ENCODE measurements at places on chromosomes 6 and 20.

DNA sequence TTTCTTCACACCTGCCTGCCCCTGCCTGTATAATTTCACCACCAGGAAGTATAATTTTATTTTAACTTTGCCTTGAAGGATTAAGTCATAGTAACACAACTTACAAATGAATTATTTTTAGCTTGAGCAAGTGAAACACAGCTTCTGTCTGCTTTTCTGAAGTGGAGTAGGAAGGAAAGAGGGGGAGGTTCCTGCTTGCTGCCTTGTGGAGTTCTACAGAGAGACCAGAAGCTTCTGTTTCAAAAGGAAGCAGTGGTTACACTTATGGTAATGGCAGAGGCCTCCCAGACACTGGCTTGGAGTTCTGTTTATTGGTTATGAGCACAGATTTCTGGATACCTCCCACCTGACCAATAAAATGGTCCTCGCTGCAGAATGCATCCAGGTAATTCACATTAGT, 159.6 kb downstream of the TMEM200A start:
- no peak for DNase-seq

DNA sequence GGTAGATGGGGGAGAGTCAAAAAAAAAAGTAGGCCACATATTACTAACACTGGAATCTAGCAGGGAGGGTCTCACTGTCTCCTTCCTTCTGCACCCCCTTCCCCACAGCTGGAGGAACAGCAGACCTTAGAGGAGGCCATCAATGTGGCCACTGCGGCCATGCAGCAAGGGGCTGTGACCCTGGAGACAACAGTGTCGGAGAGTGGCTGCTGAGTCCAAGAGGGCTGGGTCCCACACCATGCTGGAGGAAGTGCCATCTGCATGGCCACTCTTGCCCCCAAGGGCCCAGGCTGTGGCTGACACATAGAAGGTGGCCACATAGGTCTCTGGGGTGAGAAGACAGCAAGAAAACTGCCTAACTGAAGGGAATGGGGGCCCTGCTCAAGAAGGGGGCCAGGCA, 2.6 kb upstream of the DEF6 start:
- DNase-seq = no peak

- no peak for DNase-seq
These were observed 17.4 kb downstream of the CASS4 start for GRCh38 chr20:56429502-56429901.

GRCh38 chr6:40347571-40348011, 239.6 kb downstream of the LRFN2 start:
- no peak for DNase-seq

GRCh38 chr6:150987855-150988464, 122.5 kb downstream of the MTHFD1L start:
- no peak for DNase-seq

GRCh38 chr6:145819994-145820393, 5.4 kb upstream of the FBXO30 start:
- no peak for DNase-seq

DNA sequence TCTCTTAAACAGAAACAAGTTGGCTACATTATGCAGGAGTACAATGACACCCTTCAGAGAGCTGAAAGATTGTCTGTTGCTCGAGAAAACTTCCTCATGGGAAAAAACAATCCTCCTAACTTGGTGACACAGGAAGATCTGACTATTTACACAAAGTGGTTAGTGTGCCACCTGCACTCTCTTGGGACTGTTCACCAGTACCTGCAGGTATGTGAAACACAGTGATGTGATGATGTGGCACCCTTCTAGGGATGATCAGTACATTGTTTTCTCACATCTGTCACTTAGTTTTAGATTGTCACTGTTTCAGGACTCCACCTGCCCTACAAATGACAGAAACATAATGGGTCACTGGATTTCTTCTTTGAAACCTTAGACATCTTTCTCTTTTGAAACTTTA, 101.8 kb downstream of the CEP57L1 start:
- no peak for DNase-seq

GRCh38 chr6:88584581-88585275, 378.7 kb downstream of the RNGTT start:
- no peak for DNase-seq

- DNase-seq = no peak
These were observed 164.2 kb upstream of the PLN start for GRCh38 chr6:118383924-118384323.

- DNase-seq = no peak
These were observed 124.3 kb downstream of the MYLK4 start for GRCh38 chr6:2626401-2626800.

DNA sequence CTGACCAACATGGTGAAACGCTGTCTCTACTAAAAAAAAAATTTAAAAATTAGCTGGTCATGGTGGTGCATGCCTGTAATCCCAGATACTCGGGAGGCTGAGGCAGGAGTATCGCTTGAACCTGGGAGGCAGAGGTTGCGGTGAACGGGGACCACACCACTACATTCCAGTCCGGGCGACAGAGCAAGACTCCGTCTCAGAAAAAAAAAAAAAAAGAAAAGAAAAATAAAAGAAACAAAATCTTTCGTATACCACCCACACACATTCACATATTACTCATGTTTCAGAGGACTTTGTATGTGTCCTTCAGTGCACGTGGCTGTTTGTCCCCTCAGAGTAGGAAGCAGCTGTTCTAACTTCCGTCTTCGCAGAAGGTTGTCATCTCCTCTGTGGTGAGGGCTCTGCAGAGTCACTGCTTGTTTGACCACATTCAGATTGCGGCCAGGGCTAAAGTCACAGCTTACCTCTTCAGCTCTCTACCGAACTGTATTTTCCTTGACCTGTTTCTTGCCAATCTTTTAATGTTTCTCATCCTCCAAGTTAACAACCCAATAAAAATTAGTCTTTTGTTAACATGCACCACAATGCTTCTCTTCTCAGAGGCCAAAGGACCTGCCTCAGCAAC, 36.6 kb upstream of the HIVEP1 start:
- no peak for DNase-seq

- DNase-seq = no peak
These were observed 57.0 kb downstream of the SLX4IP start for GRCh38 chr20:10492065-10492464.

- no peak for DNase-seq
These were observed 616.9 kb upstream of the MAN1A1 start for GRCh38 chr6:119966484-119966883.

DNA sequence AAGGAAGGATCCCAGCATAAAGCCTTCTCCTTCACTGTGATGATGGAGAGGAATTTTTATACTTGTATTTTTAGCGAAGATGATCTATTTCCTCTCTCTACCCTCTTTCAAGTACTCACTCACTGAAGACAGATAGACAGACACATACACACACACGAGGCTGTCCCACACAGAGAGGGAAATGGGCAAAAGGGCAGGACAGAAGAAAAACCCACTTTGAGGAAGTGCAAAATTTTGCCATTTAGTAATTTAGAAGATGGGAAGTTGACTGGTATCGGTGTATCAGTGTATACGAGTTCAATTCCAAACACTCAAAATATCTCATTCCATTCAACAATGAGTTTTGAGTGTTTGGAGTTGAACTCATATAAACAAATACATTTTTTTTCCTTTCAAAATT, 30.9 kb downstream of the HEBP2 start:
- DNase-seq = no peak
